ENCODE measurements at places on chromosomes 5 and 9.

GRCh38 chr9:35736201-35736633 is 3.8 kb downstream of the CREB3 start:
- DNase-seq = peak; percentile 28

GRCh38 chr9:136010176-136010575 is 49.0 kb upstream of the UBAC1 start:
- DNase-seq = no peak

DNA sequence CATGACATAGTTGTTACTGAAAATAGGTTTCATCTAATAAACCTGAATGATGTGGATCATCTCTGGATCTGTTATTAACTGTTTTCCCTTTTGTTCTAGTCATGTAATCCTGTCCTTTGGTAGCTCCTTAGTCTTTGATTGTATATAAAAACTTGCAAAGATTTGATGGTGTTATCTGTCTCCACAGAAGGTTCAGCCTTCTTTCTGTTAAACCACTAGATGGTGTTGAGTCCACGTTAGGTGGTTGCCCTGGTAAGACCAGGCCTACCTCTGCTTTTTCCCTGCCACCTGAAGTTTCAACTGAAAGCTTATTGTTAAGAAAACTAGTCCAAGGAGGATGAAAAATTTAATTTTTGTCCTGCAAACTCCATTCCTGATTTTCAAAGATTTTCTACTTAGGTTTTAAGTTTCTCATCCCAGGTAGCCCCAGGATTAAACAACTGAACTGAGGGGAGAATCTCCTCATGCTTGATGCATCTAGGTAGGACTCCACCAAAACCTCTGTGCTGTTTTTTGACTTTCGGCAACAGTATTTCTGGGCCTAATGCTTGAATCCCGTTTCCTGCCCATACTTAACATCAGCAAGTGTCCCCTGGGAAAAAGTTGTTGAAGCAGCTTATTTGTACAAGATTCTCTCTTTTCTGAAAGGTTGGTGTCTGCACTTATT is 68.5 kb downstream of the RICTOR start:
- no peak for DNase-seq

DNA sequence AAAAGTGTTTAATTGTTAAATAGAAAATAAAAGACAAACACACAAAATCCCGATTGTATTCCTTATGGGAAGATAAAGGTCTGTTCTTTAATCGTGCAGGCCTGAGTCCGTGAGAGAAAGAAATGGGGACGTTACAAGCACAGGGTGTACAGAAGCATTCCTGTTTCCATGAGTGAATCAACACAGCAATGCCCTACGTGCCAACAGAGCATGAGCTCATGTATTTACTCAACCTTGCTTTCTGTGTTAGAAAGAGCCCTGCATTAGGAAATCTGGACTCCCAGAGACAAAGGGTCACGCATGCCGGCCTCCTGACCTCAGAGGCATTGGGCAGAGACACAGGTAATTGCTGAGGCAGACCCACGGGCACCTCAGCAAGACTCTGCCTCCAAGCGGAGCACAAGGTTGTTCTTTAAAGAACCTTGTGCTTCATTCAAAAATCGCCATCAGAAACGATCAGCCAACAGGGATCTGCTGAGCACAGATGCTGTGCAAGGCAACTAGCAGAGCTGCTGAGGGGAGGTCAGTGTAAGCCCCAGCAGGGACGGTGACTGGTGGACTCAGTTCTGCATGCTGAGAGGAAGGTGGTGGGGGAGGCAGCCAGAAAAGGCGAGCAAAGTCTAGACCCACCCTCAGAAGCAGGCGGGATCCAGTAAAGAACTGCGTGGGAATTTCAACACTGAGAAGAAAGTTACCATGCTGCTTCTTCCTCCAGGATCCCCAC is 101.0 kb downstream of the TLE1 start:
- DNase-seq = no peak

- no peak for DNase-seq
These were observed 766.4 kb upstream of the WWC1 start for GRCh38 chr5:167525004-167525403.

DNA sequence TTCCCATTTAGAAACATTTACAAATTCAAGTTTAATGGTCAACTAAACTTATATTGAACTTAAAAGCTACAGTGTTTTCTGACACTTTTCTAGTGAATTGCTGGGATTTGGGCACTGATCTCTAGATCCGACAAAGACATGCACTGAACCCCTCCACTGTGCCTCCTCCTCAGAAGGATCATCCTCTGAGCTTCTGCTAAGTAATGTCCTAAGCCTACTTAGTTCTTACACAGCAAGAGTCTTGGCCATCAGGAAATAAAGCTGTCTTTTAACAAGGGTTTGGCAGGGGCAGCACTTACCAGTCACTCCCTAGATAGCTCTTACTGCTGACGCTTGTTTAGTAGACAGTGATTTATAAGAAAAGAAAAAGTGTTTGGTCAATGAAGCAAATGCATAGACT is 50.5 kb downstream of the FAM81B start:
- no peak for DNase-seq

All from effector CD8-positive, alpha-beta T cell (primary cell).